ENCODE measurements at places on chromosomes 13 and 19.

DNA sequence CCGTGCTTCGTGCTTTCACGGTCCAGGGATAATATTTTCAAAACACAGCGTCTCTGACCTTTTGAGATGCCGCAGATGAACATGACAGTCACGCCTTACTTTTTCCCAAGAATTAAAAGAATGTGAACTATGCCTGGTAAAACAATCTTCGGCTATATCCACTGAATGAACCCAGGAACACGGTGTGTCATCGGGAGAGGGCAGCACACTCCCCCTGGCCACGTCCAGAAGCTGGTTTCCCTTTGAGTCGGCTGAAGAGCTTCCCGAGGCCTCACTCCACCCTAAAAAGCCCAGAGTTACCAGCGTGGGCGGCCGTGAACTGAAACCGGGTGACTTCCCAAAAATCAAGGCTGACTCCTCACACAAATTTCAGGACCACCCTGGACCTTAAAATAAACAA is 22.9 kb upstream of the SHISA2 start:
- DNase-seq = no peak

GRCh38 chr13:59641817-59642216 is 521.9 kb downstream of the DIAPH3 start:
- no peak for DNase-seq

- DNase-seq = no peak
These were observed 82.4 kb downstream of the COL4A1 start for GRCh38 chr13:110224519-110224918.

- no peak for DNase-seq
These were observed 84.9 kb downstream of the DPF1 start for GRCh38 chr19:38139122-38139521.

- DNase-seq = no peak
These were observed 21.4 kb downstream of the TEX29 start for GRCh38 chr13:111341886-111342285.

DNA sequence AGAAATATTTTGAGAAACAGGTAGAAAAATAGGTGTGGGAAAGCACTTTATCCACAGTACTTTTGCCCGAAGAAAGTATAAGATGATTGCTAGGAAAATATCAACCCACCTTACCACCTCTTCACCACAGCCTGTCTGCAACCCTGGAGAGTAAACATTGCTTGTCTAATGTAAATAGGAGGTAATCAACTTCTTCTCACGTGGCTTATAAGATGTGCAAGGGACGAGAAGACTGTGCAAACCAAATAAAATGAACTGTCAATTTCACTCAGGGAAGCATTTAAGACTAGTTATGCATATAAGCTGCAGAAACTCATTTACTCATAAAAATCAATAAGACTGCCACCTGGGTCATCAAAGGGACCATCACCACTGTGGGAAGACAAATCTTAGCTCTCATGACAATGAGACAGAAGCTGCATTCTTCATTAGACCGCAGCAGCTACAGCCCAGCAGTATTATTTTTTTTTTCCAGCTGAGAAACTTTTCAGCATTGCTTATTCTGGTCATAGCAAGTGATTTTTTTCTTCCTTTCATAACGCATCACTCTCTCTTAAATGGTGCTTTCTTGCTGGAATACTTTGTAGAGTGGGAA is 807.7 kb upstream of the GPC6 start:
- DNase-seq = no peak

DNA sequence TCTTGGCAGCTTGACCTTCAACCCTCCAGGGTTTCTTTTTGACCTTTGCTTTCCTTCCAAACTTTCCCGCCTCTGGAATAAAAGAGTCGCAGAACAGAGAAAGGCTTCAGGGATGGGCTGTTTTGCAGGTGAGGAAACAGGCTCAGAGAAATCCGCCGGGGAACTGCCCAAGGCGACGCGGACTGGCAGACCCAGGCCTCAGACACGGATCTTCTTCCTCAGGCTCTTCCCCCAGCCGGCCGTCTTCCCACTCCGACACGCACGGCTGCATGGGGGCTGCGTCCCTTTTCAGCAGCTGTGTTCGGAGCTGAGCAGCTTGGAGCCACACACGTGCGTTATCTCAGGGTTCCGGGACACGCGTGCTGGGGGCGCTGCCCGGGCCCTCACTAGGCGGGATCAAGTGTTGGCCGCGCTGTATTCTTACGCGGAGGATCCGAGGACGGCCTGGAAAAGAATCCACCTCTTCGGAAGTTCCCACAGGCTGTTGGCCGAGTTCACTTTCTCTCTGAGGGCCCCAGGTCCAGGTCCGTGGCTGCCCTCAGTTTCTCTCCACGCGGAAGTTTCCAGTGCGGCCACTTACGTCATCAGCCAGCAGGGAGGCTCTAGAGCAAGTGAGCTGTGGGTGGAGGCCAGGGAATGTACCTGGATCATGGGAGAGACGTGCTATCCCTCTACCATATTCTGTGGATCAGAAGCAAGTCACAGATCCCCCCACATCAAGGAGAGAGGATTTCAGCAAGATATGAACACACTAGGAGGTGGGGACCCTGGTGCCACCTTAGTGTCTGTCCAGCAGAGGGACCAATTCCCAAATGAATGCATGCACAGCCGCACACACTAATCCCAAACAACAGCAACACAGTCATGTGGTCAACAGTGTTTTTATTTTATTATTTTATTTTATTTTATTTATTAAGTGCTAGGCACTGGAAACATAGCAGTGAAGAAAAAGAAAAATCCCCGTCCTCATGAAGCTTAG is 100.4 kb downstream of the ING1 start:
- DNase-seq = no peak

DNA sequence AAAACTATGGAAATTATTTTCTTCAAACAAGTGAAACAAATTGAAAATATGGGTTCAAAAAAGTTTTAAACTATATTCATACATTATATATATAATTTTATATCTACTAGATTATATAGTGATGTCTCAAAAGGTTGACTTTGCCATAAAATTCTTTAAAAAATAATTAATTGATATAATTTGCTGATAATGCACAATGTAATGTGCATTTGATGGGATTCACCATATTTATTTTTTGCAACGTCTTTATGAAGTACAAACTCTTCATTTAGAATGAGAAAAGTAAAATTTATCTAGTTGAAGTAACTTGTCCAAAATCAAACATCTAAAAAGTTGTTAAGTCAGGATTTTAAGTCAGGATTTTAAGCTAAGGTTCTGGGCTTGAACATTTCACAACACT is 1954.5 kb upstream of the PCDH20 start:
- no peak for DNase-seq

- DNase-seq = peak; percentile 11
These were observed 33.6 kb upstream of the FNDC3A start for GRCh38 chr13:48942131-48942530.

- DNase-seq = peak; percentile 98
These were observed 2.3 kb downstream of the JUNB start for GRCh38 chr19:12793290-12794195.

- no peak for DNase-seq
These were observed 220.1 kb downstream of the FOXO1 start for GRCh38 chr13:40446365-40446764.

DNA sequence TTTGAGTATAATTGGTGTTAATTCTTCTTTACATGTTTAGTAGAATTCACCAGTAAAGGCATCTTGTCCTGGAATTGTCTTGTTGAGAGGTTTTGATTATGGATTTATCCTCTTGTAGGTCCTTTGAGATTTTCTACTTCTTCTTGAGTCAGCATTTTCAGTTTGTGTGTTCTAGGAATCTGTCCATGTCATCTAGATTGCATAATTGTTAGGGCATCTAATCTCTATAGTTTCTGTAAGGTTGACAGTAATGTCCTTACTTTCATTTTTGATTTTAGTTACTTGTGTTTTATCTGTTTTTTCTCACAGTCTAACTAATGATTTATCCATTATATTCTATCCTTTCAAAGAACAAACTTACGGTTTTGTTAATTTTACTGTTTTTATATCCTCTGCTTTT is 492.0 kb downstream of the FGF9 start:
- no peak for DNase-seq

GRCh38 chr19:47021536-47022139 is 2.0 kb downstream of the NPAS1 start:
- peak; percentile 54 for DNase-seq

GRCh38 chr13:50800091-50800739 is 43.3 kb downstream of the DLEU7 start:
- no peak for DNase-seq

DNA sequence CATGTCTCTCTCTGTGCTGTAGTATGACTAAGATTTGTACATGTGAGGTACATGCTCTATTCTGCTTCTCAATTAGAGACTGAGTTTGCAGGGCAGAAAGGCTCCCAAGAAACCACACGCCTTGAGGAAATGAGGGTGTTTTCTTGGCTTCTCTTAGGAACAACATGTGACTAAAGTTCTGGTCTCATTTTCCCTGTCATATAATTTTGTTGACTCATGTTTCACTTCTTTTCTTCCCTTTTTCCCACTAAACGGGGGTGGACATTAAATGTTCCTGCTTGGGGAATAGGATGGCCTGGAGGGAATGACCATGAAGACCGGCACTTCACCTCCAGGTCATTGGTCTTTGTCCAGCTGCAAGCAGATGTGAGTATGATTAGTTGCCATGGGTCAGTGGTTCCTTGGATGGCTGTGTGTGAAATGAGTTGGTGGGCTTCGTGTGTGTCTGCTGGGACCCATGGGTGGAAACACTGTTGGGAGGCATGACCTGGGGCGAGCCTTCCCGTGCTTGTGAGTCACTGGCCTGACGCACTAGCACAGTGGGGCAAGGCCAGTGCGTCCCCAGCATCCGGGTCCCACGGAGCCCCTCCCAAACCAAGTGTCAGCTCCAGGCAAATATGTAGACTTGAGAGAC is 56.6 kb downstream of the COL4A1 start:
- DNase-seq = peak; percentile 51

GRCh38 chr19:13538601-13539253 is 32.4 kb upstream of the CACNA1A start:
- DNase-seq = no peak

- no peak for DNase-seq
These were observed 428.1 kb downstream of the ITGBL1 start for GRCh38 chr13:101880581-101880980.

- peak; percentile 52 for DNase-seq
These were observed 47.7 kb downstream of the FNDC3A start for GRCh38 chr13:49023431-49023830.

DNA sequence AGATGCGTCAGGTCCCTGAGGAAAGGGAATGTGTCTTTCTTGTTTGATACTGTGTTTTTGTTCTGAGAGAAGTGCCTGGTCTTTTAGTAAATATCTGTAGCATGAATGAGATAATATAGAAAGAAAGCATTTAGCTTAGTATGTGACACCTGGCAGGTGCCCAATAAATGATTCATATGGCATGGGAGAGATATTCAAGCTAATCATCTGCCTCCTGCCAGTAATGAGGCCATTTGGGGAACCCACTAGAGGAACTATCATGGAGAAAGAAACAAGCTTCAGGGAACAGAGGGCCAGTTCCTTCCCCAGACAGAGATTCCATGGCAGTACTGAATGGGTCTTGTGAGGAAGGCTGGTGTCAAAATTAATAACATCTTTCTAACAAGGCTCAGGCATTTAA is 603.9 kb downstream of the DCT start:
- DNase-seq = no peak

DNA sequence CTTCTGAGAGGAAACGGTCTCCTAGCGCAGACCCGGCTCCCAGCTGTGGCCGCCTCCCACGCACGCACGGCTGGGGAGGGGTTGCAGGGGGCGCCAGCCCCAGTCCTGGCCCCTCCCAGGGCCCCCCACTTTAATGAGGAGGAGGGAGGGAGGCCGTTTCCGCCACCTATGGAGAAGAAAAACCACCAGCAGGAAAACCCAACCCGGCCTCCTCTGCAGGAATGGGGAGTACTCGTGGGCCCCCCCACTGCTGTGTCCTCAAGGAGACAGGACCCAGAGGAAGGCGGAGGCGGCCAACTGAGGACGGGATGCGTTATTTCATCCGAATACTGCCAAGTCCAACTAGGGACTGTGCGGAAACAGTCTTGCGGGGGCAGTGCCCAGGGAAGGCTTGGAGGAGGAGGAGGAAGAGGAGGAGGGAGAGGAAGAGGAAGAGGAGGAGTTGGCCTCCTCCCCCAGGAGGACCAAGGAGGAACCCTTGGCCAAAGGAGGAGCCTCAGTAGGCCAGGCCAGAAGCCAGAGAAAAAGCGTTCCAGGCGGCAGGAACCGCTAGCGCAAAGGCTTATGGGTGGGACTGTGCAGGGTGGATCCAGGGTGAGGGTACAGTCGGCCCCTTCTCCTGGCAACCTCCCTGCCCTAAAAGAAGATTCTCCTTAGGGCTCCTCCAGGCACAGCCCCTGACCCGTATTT is 3.9 kb upstream of the SSBP4 start:
- peak; percentile 65 for DNase-seq

DNA sequence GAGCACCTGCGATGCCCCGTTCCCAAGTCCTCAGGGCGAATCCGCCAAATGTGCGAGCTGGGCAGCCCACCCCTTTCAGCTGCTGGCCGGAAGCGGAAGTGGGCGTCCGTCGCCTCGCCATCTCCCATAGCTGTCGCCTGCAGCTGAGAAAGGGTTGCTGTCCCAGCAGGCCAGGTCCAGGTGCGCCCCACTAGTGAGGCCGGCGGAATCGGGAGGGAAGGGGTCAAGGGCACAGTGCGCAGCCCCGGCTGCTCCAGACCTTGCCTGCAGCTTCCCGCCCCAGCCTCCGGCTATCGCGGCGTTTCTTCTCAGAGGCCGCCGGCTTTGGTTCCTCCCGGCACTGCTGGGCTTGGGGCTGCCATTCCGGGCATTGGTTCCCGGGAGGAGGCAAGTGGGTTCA is at the start of gene ZNF177:
TSS of gene ZNF177 (plus strand) at position 109 of the 400 bp plus-strand sequence. CDS start 15,299 bp downstream, outside the sequence.
- no peak for DNase-seq

DNA sequence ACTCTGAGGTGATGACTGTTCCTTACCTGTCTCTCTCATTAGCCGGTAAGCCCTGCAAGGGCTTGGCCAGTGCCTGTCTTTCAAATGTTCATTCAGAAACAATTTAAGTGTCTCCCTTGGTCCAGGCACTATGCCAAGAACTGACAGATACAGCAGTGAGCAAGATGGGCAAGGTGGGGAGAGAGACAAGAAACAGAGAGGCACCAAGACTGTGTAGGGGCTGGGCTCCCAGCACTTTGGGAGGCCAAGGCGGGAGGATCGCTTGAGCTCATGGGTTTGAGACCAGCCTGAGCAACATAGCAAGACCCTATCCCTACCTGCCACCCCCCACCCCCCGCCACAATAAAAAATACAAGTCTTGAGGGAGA is 1.3 kb upstream of the CCNE1 start:
- no peak for DNase-seq

DNA sequence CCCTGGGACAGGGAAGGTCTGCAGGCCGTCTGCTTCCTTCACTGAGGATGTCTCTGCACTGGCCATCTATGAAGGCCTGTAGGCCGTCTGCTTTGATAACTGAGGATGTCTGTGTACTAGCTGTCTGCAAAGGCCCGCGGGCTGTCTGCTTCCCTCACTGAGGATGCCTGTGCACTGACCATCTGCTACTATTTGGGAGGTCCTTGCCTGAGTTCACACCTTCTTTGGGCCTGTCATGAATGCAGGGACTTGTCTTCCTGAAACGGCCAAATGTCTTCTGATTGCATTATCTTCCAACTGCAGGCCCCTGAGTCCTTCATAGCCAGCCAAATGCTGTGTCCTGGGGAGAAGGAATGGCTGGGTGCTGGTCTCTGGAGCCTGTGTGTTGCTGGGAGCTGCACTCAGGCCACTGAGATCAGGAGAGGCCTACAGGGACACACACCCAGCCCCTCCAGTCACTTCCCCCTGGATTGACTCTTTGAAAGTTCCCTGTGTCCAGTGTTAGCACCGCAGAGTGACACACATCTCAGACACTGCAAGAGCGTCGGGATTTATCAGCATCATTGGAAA is 72.9 kb downstream of the TEX29 start:
- no peak for DNase-seq

Data from AG08396 (cell line).